ENCODE measurements at places on chromosomes 4 and X.

DNA sequence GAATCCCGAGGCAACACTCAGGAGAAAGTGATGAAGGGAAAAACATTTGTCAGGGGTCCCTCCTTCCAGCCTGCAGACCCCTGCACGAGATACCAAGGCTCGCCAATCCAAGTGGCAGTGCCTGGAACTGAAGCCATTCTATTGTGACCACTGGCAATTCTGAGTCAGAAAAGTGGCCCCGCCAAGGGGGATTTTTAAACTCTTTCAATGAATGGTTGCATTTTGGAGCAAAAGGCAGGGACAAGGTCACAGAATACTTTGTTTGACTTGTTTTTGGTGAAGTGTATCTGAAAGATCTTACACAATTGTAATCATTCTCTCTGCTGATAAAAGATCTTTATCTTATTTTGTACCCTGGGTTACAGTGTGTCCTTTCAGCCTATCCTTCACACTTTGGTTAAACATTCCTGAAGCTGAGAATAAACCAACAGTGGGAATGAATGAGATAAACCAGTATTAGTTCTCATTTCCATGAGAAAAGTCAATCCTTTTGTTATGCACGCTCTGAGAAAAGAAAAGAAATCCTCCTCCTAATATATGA, 115.9 kb upstream of the PDLIM3 start:
- no peak for DNase-seq

DNA sequence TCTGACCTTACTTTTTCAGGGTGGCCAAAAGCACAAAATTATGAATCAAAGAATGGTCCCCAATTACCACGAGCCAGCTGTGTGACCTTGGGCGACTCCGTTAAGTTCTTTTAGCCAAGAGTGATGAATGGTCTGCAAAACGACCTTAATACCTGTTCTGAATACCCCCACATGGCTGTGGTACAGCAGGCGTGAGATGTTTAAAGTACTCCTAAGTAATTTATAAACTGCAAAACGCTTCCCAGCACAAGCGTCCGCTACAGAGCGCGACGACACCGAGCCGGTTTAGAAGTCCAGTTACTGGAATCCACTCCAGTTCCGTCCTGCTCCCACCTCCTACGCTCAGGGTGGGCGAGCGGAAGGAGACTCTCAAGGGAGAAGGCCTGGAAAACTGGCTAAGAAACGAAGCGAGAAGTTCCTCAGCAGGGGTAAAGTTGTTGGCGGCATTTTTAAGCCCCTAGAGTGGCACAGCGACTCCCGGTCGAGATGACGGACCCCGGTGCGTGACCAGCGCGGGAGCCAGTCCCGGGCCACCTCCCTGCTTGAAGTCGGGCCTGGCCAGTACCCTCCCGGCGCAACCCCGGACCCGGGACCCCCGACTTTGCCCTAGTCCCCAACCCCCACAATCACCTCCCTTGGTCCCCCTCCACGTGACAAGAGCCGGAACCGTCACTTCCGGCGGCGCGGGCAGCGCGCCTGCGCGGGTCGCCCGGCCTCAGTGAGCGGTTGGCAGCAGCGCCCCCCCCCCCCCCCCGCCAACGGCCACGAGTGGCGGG, 659 bp upstream of the BMP2K start:
- peak; percentile 94 for DNase-seq

DNA sequence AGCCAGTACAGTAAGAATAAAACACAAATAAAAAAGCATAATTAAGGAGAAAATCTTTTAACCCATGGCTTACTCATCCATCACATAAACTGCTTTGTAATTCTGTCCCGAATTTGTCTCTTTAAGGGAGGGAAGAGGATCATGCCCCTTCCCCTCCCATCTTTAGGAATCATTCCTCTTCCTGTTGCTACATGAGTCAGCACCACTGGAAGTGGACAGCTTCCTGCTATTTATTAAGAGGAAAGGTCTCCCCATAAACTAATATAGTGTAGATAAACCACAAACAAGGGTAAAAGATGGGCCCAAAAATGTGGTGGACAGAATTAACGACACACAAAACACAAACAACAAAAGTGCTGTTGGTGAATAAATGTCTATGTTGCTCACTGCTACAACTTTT, 75.8 kb downstream of the PPP3CA start:
- DNase-seq = no peak

DNA sequence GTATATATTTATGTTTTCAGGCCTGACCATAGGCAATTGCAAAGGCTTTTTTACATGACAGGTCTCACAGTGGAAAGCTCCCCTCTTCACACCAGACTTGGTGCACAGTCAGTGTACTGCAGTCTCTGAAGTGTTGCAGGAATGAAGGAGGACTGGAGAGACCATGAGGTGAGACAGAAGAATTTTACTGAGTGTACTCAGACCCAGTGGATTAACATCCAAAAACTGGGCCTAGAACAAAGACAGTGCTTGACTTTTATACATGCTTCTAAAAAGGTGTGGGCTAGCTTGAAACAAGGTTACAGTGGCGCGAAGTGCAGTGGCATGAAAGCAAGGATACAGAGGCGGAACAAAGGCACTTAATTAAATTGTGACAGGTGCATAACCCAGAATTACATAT, 822.9 kb downstream of the RAPGEF2 start:
- no peak for DNase-seq

- no peak for DNase-seq
Observed at GRCh38 chr4:153655002-153655541, 29.0 kb upstream of the TLR2 start.

DNA sequence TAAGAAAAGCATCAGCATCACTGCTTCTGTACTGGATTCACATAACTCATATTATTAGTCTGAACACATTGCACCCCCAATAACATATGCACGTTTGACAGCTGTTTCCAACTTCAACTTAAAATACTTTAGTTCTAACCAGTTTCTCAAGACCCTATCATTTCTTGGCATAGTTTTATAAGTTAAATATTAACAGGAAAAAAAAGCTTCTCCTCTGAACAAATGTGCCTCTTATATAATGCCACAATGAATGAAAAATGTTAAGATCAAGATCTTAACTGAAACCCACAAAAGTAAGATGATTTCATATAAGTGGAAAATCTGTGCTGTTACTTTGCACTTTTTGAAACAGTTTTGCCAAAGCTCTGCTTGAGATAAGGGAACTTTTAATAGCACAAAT, 652.8 kb upstream of the FAM241A start:
- no peak for DNase-seq

DNA sequence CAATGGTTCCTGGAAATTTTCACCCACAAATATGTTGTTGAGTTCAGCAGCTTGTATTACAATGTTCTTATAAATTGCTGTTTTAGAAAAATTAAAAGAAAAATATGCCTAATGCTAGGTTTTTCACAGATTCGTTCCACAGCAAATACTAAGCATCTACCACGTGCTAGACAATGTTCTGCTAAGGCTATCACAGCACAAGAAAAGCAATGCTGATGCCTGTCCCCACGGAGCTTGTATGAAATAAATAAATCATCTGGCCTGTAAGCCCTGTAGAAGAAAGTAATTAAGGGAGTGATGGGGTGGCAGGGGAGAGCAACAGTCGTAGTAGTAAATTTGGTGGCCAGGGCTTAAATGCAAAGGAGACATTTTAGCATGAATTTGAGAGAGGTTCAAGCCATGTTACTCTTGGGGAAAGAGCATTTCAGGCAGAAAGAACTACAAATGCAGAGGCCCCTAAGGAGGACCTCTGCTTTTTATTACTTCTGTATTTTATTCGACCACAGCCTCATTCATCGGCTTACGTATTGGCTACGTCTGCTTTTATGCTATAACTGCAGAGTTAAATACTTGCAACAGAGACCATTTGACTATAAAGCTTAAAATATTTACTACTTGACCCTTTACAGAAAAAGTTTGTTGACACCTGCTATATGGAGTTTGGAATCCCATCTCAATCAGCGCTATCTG, 36.3 kb downstream of the ARAP2 start:
- no peak for DNase-seq

DNA sequence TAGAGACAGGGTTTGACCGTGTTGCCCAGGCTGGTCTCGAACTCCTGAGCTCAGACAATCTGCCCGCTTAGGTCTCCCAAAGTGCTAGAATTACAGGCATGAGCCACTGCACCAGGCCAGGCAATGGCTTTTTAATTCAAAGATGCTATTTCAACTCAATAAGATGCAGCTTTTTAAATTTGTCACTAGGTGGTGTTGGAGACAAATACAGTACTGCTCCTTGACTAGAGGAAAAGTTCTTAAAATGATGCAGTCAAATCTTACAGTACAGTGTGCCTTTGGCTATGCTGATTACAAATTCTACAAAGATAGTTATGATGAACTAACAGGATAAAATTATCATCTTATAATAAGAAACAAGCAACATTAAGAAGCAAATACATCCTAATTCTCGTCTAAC, 441.1 kb downstream of the KCNIP4 start:
- no peak for DNase-seq

DNA sequence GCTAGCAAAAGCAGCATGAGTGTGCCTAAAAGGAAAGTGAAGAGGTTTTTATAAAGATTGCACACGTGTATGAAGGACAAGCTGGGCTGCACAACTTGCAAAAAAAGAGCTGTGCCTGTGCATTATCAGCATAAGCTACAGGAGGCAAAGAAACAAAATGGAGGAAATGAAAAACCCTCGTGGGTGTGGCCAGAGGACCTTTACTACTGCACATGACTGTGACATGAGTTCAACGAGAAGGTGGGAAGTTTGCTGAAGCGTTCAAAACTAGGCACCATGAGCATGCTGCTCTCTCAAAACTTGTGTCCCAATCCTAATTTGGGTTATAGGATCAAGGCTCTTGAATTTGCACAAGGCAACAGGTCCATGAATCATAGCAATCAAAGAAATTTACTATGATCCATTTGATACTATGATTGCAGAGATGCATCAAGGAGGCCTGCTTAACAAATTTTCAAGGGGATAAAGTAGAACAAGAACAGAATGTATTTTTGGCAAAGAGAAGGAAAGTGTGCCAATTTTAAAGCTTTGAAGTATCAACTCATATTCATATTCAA, 38.1 kb upstream of the CXorf38 start:
- DNase-seq = no peak

DNA sequence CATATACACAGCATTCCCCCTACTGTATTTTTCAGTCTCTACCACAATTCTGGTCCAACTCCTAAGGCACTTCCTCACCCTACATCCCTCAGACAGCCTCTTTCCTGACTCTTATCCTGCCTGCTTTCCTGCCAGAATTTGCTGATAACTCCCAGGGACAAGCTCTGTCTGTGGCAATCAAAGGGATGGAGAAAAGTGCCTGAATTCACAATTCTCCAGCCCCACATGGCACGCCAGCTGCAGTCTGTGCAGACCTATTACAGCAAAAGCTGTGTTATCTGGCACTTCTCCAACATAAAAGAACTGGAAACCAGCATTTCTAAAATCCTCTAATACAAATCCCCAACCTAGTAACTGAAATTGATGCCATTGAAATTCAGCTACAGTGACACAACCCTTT, 404.8 kb downstream of the KLHL13 start:
- DNase-seq = no peak

- DNase-seq = no peak
Observed at GRCh38 chrX:45807572-45808425, 607.1 kb upstream of the DIPK2B start.

GRCh38 chr4:727576-727975, 21.9 kb downstream of the PCGF3 start:
- DNase-seq = no peak

- DNase-seq = no peak
Observed at GRCh38 chrX:15749642-15750610, 11.9 kb downstream of the CA5B start.

DNA sequence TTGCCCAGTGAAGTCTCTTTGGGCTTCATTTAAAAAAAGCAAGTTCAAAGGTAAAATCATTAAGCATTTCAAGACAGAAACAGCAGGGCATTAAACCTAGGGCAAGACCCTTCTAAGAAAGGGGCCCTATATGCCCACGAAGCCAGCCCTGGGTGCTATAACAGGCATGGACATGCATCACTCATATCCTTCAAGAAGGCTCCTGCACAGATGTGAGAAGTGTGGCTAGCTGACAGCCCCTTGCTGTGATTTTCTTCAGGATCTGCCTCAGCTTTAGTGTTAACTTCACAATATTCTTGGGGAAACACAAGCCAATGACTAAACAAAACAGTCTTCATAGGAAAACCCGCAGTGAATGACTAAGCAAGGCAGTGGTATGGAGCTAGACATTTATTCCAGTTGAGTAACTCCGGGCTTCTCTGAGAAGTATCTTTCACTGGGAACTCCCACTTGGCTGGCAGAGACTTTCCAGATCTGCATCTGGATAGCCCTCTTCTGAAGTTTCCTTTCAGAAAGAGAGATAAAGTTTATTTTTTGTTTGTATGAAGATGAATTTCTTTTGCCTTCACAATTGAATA, 11.9 kb upstream of the MAOA start:
- no peak for DNase-seq

DNA sequence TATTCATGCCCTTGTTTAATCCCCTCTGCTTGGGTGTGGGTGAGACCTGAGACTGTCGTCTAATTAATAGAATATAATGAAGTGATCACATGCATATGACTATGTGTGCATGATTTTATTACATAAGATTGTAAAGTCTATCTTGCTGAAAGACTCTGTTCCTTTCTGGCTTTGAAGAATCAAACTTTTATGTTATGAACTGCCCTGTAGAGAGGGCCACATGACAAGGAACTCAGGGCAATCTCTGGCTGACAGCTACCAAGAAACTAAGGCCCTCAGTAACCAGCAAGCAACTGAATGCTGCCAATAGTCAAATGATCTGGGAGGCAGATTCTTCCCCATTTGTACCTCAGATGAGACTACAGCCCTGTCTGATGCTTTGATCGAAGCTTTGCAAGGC, 13.5 kb downstream of the TSPAN7 start:
- DNase-seq = no peak

- DNase-seq = no peak
Observed at GRCh38 chrX:18899796-18900380, 84.0 kb downstream of the PHKA2 start.

DNA sequence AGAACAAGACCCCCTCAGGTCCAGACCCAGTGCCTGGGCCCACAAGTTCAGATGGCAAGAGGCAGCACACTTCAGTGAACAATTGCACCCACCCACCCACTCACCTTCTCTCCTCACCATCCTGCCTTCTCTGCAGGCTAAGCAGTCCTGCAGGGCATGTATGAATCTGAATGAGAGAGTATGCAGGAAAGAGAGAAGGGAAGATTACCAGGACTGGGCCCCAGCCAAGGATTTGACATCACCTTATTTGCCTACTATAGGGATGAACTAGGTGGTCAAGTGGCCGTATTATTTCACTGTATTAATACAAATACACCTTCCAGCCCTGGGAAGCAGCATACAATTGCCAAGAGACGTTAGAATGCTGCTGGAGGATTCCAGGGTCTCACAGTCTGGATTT, 2.1 kb upstream of the ZNF141 start:
- no peak for DNase-seq

- no peak for DNase-seq
Observed at GRCh38 chr4:3878678-3879077, 112.5 kb downstream of the ADRA2C start.

GRCh38 chrX:41963348-41963747, 40.0 kb upstream of the CASK start:
- DNase-seq = no peak

Data from stimulated activated effector memory CD8-positive, alpha-beta T cell treated with anti-CD3 and anti-CD28 coated beads, Interleukin-12 subunit alpha, Interleukin-12 subunit beta, amount 100 ng/mL, for 72 hours (primary cell).